AG04450 (cell line): ENCODE measurements at places on chromosomes 7 and 10.

DNA sequence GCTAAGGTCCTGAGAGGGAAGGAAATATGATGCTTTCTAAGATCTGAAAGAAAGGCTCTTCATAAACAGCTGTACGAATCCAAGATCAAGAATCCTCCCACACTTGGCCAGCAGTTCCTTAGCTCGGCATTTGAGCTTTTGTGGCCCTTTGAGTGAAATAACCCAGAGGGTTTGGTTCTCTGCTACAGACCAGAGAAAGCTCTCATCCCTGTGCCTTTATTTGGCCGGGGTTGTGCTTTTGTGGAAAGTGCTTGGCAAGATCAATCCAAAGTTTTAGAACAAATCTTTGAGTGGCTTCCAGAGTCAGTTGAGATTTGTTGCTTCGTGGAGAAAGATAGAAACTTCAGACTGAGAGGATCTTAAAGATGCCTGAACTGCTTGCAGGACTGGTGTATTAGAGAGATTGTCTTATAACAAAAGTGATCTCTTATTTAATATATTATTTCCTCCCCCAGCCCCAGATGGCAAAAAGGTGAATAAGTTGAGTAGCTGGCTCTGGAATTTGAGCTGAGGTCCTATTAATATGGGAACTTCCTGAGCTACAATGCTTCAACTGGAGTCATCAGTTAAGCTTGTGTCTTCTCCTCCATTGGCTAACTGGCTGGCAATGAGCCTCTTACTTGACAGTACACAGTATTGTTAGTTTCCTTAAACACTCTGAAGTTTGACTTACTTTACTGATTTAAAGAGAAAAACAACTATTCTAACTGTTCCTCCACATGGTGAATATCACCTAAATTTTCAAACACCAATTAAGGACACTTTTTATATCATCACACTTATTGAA is 687.3 kb downstream of the MAGI2 start:
- no peak for DNase-seq

GRCh38 chr10:86944907-86945306 is 12.5 kb downstream of the MMRN2 start:
- no peak for DNase-seq

DNA sequence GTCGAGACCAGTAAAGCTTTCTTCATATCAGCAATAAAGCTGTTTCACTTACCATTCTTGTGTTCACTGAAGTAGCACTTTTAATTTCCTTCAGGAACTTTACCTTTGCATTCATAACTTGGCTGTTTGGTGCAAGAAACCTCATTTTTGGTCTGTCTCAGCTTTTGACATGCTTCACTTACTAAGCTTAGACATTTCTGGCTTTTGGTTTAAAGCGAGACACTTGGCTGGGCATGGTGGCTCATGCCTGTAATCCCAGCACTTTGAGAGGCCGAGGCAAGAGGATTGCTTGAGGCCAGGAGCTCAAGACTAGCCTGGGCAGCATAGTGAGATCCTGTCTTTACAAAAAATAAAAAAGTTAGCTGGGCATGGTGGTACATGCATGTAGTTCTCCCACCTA is 15.8 kb downstream of the PLEKHA1 start:
- DNase-seq: no peak

- DNase-seq: no peak
Measured at GRCh38 chr10:101282947-101283346, 53.7 kb upstream of the LBX1 start.

- no peak for DNase-seq
Measured at GRCh38 chr10:9825491-9826018, 1192.1 kb upstream of the CELF2 start.

GRCh38 chr10:104026762-104027161 is 58.9 kb downstream of the COL17A1 start:
- no peak for DNase-seq

DNA sequence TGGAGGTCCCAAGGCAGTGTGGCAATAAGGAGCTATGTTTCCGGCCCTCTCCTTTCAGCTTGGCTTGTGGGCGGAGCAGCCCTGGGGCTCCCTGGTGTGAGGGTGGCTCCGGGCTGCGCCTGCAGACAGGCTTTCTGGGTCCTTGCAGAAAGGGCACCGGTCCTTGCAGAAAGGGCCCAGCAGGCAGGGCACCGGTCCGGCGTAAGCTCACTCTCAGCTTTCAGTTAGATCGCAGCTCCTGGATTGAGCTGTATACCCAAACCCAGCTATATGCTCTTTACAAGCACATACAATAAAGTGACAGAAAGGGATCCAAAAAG is 293.8 kb upstream of the SHH start:
- no peak for DNase-seq

- DNase-seq: no peak
Measured at GRCh38 chr10:110892602-110893288, 21.0 kb downstream of the PDCD4 start.

DNA sequence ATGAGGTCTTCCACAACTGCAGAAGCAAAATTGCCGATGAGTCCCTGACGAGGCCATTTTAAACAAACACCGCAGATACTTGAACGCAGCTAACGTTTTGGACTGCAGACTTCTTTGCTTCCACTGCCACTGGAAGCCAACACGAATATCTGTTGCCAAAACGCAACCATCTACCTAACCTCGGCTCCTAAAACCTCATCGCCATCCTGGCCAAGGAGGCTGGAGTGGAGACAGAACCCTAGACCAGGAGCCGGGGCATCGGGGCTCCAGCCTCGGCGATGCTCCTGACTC is 493 bp downstream of the WDR91 start:
- no peak for DNase-seq

- no peak for DNase-seq
Measured at GRCh38 chr10:97199152-97199551, 13.4 kb upstream of the SLIT1 start.

GRCh38 chr7:45450571-45451204 is 123.5 kb upstream of the ADCY1 start:
- DNase-seq: no peak

DNA sequence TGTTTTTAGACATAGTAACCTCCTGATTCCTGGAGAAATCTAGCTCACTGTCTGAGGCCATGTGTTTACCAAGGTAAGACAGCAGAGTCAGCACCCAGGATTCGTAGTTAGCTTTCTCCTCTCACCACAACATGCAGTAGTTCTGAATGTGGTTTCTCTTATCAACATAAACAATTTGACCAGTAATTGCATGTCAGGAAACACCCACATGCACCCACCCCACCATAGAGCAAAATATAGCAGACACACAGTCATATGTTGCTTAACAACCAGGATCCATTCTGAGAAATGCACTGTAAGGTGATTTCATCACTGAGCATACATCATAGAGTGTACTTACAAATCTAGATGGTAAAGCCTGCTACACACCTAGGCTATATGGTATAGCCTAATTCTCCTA is 1004.0 kb downstream of the ANKRD7 start:
- no peak for DNase-seq

DNA sequence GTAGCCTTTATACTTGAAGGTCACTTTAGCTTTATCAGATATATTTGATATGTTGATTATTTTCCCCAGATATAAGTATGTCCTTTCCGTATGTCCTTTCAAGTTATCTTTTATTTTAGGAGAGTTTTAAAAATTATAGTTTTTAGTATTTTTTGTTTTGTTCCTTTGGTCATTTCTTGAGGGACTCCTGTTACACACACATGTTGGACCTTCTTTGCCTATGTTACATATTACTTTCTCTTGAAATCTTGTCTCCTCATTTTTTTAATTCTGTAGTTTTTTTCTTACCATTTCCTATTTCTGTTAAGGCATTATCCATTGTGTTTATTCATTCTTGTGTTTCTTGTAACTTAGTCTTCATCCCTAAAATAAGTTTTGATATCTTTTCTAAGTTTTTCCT is 23.9 kb downstream of the GLCCI1 start:
- DNase-seq: no peak

- no peak for DNase-seq
Measured at GRCh38 chr7:29940199-29940598, 49.4 kb downstream of the SCRN1 start.

- no peak for DNase-seq
Measured at GRCh38 chr7:42698600-42699374, 213.1 kb downstream of the C7orf25 start.

DNA sequence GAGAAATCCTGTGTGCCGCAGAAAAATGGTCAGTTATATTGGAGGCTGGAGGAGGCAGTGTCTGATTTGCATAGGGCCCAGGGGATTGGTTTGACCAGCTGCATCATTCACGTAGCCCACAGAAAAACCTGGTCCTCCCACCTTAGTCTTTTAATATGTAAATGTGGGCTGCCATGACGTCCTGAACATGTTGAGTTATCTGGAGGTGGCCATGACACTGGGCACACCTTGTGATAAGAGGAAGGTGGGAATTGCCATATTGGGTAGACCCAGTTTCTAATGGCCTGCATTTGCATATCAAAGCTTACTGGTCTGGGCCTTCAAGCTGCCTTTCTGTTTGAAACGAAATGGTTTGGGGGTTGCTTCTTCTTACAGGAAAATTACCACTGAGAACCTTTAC is 162.2 kb downstream of the AHR start:
- no peak for DNase-seq

DNA sequence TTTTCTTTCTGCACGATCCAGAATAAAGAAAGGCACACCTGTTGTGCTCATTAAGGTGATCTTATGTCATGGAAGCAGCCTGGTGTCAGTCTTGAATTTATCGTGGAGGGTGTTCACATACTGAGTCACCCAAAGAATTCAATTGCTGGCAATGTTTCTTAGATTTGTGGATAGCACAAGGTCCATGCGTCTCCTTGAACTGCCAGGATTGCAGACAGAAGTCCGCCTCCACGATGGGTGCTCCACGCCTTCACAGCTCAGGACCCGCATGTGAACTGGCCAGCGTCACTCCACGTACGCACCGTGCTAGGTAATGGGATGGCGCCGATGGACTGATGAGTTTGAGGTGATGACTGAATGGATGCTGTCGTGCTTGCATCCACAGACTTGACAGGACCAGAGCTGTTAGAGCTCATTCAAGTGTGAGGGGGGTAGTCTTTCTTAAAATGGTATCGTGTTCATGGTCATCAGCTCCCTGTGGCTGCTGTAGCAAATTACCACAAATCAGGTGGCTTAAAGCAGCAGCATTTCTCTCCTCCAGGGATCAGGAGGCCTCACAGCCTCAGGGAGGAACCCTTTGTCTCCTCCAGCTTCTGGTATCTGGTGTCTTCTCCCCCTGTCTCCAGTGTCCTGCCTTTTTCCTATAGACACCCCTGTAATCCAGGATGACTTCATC is 65.4 kb upstream of the DNAJB6 start:
- no peak for DNase-seq

DNA sequence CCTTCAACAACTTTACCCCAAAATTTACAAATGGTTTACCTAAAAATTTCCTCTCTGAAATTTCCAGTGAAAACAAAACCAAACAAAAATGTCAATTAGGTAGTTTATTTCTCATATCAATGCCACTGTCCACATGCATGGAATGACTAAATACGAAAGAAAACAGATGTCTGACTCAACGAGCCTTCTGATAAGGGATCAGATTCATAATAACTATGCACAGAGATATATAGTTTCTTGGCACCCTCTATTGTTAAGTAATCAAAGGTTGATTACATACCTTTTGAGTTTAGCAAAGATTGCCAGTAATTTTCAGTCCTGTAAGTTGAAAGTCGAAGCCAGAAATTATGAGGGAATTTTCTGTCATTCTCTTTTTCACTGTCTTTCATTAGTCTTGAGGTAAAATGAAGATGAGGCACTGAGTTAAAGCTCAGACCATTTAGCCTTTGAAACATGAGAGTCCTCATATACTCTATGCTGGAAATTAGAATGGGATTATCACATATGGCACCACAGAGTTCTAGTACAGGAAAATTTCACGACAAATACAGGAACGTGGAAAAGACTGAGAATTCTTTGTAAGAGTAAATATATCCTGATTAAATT is 519.1 kb upstream of the ANKRD30A start:
- no peak for DNase-seq

DNA sequence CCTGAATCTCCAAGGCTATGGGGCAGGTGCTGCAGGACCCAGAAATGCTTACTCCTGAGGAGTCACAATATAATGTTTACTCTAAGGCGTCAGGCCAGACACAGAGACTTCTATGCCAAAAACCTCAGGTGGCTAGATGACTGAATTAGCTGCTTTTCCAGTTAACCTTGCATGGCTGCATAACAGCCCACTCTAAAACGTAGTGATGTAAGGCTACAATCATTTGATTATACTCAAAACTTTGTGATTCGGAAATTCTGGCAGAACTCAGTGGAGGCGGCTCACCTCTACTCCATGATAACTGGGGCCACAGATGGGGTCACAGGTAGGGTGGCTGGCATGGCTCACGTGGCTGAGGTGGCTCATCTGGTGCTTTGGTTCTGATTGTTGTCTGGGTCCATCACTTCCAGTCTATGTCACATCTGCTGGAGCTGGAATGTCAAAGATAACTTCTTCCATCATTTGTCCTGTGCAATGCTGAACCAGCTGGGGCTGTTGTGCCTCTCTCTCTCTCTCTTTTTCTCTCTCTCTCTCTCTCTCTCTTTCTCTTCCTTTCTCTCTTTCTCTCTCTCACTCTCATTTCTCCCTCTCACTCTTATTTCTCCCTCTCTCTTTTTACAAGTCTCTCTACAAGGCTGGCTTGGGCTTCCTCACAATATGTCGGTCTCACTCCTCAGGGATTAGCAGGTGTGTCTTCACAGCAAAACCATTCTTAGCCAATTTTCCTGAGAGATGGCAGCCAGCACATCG is 11.8 kb downstream of the TMEM72 start:
- DNase-seq: no peak

DNA sequence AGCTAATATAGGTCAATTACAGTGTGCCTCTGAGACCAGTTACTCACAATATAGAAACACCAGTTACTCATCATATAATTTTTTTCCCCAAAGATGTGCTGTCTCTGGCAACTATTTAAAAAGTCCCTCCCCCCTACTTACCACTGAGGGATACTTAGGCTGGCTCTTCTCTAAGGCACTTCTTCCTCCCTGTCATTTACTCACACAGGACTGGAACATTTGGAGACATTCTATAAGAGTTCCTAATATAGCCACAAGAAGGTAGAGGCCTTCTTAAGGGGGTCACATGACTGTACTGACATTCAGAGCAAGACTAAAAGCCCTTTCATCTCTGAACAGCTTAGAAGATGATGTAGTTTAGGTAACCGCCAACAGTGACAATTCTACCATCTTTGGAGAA is 44.4 kb upstream of the SLIT1 start:
- DNase-seq: no peak

- no peak for DNase-seq
Measured at GRCh38 chr10:133140417-133141143, 19.4 kb upstream of the KNDC1 start.
